ENCODE measurements at places on chromosomes 6 and 20.
A peak's percentile ranks its signal among the peaks of the same experiment; 100 is the strongest.

DNA sequence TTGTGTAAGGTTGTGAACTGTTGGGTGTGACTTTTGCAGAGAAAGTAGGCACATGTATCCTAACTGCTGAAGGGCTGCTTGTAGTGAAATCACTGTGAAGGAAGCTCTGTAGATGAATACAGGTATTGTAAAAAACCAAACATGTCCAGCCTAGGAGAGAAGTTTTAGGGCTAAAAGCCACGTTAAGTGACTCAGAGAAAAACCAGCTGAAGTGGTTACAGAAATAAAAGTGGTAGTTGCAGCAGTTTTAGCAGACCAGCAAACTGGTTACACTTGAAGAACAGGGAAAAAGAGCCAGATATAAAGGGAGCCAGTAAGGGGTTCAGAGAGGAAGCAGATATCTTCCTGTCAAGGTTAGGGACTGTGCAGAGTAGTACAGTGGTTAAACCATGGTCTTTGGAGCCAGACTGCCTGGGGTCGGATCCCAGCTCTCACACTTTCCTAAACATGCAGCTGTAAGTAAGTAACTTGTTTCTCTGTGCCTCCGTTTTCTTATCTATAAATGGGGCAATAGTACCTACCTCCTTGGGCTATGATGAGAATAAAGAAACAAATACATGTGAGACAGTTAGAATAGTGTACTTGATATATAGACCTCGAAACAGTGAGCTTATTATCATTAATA, 33.8 kb upstream of the RNF8 start:
- DNase-seq, result no peak

DNA sequence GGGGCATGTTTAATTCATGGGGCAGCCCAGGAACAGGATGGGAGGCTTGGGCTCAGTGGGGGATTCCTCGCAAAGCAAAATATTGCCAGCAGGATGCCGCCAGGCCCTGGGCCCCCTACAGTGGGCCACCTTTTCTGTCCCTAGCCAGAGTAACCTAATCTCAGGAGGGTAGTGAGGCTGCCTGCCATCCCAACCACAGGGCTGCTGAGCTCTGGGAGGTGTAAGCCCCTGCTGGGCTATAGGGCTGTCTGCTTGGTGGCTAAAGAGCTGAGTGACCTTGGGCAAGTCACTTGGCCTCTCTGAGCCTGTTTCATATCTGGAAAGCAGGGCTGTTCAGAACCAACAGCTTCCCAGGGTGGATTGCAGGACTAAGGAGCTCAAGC, 35.7 kb upstream of the CDH22 start:
- DNase-seq, result peak; percentile 36

GRCh38 chr6:34423254-34423653, 2.6 kb downstream of the RPS10 start:
- DNase-seq, result no peak

GRCh38 chr6:37788259-37788658, 31.3 kb upstream of the ZFAND3 start:
- no peak for DNase-seq

GRCh38 chr20:41308290-41308711, 9.2 kb downstream of the ZHX3 start:
- DNase-seq, result no peak

DNA sequence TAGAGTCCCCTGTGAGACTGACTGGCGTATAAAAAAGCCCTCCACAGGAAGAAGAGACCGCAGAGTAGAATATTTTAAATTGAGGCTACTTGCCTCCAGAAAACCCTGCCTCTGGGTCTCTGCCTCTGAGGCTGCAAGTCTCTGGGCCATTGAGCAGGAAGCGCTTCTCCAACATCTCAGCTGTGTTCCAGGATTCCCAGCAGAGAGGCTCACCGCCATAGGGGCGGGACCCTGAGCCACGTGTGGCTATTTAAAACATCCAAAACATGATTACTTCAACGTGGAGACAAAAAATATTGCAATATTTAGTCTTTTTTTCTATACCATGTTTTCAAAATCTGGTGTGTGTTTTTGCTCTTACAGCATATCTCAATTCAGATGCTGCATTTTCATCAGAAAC, 59.4 kb downstream of the GNAS-AS1 start:
- DNase-seq, result no peak

DNA sequence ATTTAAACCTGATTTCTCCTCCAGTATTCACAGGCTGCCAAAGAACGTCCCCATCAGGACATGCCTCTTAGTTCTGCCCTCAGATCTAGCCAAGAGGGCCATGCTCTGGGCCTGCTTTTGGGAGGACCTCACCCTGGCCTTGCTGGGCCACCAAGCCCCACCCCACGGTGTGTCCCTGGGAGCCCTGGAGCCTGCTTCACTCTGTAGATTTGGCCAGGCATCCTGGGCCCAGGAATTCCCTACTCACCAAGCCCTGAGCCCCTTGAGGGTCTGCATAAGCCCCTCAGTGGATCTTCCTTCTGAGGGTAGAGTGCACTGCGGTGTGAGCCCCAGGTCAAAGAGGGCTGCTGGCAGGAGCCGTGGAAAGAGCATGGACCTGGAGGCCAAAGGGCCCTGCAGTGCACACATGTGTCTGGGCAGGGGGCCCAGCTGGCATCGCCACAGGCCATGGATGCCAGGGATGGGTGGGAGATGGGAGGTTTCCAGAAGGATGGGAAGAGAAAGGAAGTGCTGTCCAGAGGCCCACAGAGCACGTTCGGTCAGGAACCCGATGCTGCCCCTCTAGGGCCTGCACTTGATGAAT, 98.0 kb downstream of the DACT2 start:
- no peak for DNase-seq

GRCh38 chr20:63096681-63097335, 90.0 kb upstream of the BHLHE23 start:
- no peak for DNase-seq

- no peak for DNase-seq
Observed at GRCh38 chr20:23920408-23921325, 41.1 kb upstream of the CST5 start.

- peak; percentile 35 for DNase-seq
Observed at GRCh38 chr20:16865406-16865805, 117.2 kb downstream of the OTOR start.

All from COR-L47 (cell line).